ENCODE measurements at places on chromosomes 4 and X.

- DNase-seq, result no peak
Measured at GRCh38 chr4:16269240-16269639, 43.0 kb upstream of the TAPT1 start.

DNA sequence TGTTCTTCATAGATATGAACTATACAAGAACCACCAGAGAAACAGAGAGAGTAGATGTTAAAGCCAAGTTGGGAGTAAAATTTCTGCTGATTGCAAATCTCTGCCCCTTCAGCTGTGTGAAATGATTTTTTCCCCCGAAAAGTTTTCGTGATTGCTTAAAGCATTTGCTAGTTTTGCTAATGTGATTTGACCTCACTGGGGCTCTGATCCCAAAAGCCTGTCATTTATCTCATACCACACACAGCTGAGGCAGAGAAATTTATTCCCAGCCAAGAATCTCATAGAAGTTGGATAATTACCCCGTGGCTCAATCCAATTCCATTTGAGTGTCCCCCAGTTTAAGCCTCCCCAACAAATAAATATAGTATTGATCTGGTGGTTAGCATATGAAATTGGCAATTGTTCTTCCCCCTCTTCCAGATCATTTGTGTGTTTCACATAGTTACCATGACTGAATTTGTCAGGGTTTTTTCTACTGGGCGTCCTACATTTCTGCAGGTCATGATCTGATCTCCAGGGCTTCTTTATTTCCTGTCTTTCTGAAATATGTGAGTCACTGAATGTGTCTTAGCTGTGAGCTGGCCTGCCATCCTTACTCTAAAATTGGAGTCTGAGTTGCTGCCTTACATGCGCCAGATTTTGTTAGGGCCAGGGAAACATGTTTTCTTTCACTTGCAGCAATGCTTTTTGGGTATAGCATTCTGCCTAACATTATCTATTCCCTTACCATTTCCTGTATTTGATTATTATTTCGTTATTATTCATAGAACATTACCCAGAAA is 167.5 kb upstream of the FRMPD4 start:
- no peak for DNase-seq

- peak; percentile 42 for DNase-seq
Measured at GRCh38 chr4:42460043-42460442, 62.8 kb downstream of the SHISA3 start.

GRCh38 chr4:118969359-118969758 is 80.7 kb downstream of the SYNPO2 start:
- DNase-seq, result no peak

GRCh38 chr4:4333265-4333706 is 43.2 kb downstream of the ZBTB49 start:
- no peak for DNase-seq

DNA sequence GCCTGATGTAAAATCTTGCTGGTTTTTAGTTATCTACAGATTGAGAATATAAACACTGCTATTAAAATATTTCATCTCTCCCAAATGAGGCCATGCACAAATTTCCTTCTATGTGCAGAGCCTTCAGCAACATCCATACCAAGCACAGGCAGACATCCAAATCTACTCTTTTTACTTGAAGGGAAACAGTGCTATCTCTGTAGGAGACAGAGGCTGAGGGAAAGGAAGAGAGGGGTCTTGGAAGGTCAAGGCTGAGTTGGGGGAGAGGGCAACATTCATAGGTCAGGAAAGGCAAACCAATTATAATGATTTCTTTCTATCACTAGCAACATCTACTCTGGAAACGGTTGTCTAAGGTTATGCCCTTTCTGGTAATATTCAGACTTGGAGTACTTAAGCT is 240.2 kb downstream of the CBR4 start:
- DNase-seq, result no peak

- DNase-seq, result no peak
Measured at GRCh38 chr4:126440297-126440696, 1125.5 kb downstream of the FAT4 start.

All from pancreas (tissue), 10 donors.